ENCODE measurements at places on chromosomes 2 and 18. TPM values are rescaled to one million over a fixed set of nuclear protein-coding genes. Genes with fewer than 3 reads are reported as not detected.

Gene ATG16L1
- total RNA-seq, result 36.7 TPM

Gene DSG4
- not detected for total RNA-seq

Gene ERICH2
- total RNA-seq, result not detected

Gene SERPINB10
- total RNA-seq, result not detected

Gene NFATC1
- 0.16 TPM for total RNA-seq

Gene TBC1D8
- total RNA-seq, result 11.7 TPM

Gene NAT8
- not detected for total RNA-seq

Gene ZNF236
- 30.3 TPM for total RNA-seq

Measured in occipital lobe (tissue), 3 donors.